ENCODE measurements at places on chromosomes 2 and 18. TPM values are rescaled to one million over a fixed set of nuclear protein-coding genes. Genes with fewer than 3 reads are reported as not detected.

- no peaks in the 10 kb centered on the region for H3K36me3 ChIP-seq
- no peaks in the 10 kb centered on the region for H3K4me1 ChIP-seq
- no peak for DNase-seq
- H3K27me3 ChIP-seq: no peaks in the 10 kb centered on the region
- H3K4me3 ChIP-seq: no peak overlapping the region
- no peak overlapping the region for H3K27ac ChIP-seq
These were observed 9.6 kb upstream of the AQP4 start for GRCh38 chr18:26875040-26875654.

- peaks cover 10% of the 10 kb centered on the region for H3K36me3 ChIP-seq
- H3K4me1 ChIP-seq: peaks cover 77% of the 10 kb centered on the region
- peak overlapping the region; percentile 58 for H3K4me3 ChIP-seq
- DNase-seq: no peak
These were observed 153.0 kb upstream of the ITGA4 start for GRCh38 chr2:181304011-181304844.

GRCh38 chr2:17309741-17310339 lies 208.4 kb downstream of the RAD51AP2 start:
- H3K4me3 ChIP-seq: no peak overlapping the region
- H3K27ac ChIP-seq: no peak overlapping the region
- peak; percentile 20 for DNase-seq
- H3K27me3 ChIP-seq: peaks cover 2% of the 10 kb centered on the region

INO80B gene
- total RNA-seq: 29.1 TPM

SLC9A2 gene
- total RNA-seq: not detected

DNA sequence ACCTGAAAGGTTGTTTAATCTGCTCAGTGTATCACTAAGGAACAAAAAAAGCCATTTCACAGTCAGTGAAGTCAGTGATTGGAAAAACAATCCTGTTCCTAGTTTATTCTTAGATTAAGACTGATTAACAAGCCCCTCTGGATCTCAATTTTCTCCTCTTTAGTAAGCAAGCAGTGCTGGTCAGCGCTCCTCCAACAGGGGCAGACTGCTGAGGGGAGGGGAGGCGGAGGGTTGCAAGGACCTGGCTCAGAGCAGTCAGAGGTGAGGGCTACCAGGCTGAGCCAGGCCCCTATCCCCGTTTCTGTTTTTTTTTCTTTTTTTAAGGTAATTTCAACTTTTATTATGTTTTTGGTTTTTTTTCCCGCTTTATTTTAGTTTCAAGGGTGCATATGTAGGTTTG lies 24.7 kb upstream of the KCNS3 start:
- DNase-seq: no peak
- H3K36me3 ChIP-seq: no peaks in the 10 kb centered on the region
- H3K4me1 ChIP-seq: no peaks in the 10 kb centered on the region
- H3K27ac ChIP-seq: no peak overlapping the region

PCARE gene
- not detected for total RNA-seq

- DNase-seq: peak; percentile 73
- no peak overlapping the region for H3K4me3 ChIP-seq
- no peak overlapping the region for H3K27ac ChIP-seq
- H3K36me3 ChIP-seq: no peaks in the 10 kb centered on the region
- peaks cover 2% of the 10 kb centered on the region for H3K4me1 ChIP-seq
- peaks cover 28% of the 10 kb centered on the region for H3K27me3 ChIP-seq
These were observed 28.2 kb upstream of the BCL11A start for GRCh38 chr2:60581433-60582282.

DNA sequence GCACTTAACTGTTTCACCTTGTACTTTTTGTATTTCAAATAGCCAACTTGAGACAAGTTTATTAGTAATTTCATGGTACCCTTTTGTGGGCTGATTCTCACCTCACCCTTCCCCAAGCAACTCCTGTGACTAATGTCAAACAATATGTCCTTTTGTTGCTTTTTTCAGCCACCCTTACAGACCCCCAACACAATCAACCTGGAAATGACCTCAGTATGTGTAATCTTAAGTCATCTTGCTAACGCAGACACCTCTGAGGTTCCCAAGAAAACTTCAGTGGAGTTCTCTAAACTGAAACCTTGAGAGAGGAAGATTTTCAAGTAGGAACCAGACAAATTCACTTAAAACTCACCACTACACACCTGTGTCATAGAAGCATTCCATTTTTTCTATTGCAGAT lies 69.5 kb downstream of the KYNU start:
- no peak for DNase-seq
- H3K4me3 ChIP-seq: no peak overlapping the region
- H3K27ac ChIP-seq: no peak overlapping the region
- peaks cover 3% of the 10 kb centered on the region for H3K27me3 ChIP-seq

- H3K27ac ChIP-seq: no peak overlapping the region
- H3K4me3 ChIP-seq: no peak overlapping the region
- H3K4me1 ChIP-seq: no peaks in the 10 kb centered on the region
- no peak for DNase-seq
- H3K36me3 ChIP-seq: no peaks in the 10 kb centered on the region
These were observed 445.1 kb upstream of the CDH20 start for GRCh38 chr18:60888071-60888624.

MYL1 gene
- total RNA-seq: not detected

RNF181 gene
- 104 TPM for total RNA-seq

DNA sequence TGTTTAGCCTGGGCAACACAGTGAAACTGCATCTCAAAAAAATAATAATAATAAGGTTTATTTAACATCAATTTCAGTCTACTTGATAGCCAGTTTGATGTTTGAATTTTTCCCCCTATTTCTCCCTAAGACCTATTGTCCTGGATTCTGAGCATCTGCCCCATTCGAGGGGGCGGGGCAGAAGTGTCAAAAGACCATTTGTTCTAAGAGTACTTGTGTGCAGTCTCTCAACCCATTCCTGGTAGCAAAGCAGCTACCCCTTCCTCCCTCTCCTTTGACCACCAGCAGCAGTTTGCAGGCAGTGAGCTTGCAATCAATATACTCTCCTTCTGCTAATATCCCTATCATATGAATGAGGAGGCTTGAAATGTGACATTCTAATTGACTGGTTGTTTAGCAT lies 71.9 kb downstream of the VWC2L start:
- no peak for DNase-seq
- no peaks in the 10 kb centered on the region for H3K4me1 ChIP-seq
- H3K4me3 ChIP-seq: no peak overlapping the region
- H3K36me3 ChIP-seq: no peaks in the 10 kb centered on the region
- no peaks in the 10 kb centered on the region for H3K27me3 ChIP-seq

- H3K4me1 ChIP-seq: no peaks in the 10 kb centered on the region
- H3K27me3 ChIP-seq: no peaks in the 10 kb centered on the region
- no peaks in the 10 kb centered on the region for H3K36me3 ChIP-seq
- DNase-seq: no peak
- H3K27ac ChIP-seq: no peak overlapping the region
- H3K4me3 ChIP-seq: no peak overlapping the region
These were observed 887.3 kb upstream of the CRIM1 start for GRCh38 chr2:35468245-35468644.

DNA sequence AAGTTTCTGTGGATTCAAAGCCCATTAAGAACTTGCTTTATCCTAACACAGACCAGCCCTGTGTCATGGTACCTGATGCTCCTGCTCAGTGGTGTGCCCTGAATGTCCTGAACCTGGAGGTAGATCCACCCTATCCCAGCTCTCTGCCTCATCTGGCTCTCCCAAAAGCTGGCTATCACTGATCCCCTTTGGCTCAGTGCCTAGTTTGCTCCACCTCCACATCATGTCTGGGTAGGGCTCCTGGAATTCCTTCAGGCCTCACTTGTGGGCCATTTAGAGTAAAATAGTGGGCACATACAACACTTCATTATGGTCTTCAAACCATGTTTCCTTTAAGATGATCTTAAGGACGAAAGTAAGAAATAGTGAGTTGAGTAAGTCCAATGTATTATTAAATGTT lies 4.8 kb upstream of the ABCB11 start:
- no peak overlapping the region for H3K27ac ChIP-seq
- no peak for DNase-seq
- H3K27me3 ChIP-seq: peaks cover 2% of the 10 kb centered on the region

Data from activated CD8-positive, alpha-beta T cell treated with anti-CD3 and anti-CD28 coated beads, Interleukin-2, amount 10 ng/mL, durations not matched to agents 7 days and 5 days (primary cell).